NAMALWA (cell line): ENCODE measurements at places on chromosomes 1 and 21.

- no peak for DNase-seq
These were observed 8.5 kb downstream of the EDN2 start for GRCh38 chr1:41475859-41476567.

- peak; percentile 91 for DNase-seq
These were observed 8.7 kb upstream of the PIK3C2B start for GRCh38 chr1:204503122-204503912.

DNA sequence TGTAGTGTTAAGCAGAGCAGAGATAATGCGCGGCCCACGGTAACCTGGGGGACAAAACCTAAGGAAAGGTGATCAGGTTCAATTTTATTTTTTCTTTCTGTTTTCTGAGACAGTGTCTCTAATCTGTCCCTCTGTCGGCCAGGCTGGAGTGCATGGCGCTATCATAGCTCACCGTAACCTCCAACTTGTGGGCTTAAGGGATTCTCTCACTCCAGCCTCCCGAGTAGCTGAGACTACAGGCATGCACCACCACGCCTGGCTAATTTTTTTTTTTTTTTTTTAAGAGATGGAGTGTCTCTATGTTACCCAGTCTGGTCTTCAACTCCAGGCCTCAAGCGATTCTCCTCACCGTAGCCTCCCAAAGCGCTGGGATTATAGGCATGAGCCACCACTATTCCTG is 724 bp upstream of the ANKRD35 start:
- DNase-seq = no peak

DNA sequence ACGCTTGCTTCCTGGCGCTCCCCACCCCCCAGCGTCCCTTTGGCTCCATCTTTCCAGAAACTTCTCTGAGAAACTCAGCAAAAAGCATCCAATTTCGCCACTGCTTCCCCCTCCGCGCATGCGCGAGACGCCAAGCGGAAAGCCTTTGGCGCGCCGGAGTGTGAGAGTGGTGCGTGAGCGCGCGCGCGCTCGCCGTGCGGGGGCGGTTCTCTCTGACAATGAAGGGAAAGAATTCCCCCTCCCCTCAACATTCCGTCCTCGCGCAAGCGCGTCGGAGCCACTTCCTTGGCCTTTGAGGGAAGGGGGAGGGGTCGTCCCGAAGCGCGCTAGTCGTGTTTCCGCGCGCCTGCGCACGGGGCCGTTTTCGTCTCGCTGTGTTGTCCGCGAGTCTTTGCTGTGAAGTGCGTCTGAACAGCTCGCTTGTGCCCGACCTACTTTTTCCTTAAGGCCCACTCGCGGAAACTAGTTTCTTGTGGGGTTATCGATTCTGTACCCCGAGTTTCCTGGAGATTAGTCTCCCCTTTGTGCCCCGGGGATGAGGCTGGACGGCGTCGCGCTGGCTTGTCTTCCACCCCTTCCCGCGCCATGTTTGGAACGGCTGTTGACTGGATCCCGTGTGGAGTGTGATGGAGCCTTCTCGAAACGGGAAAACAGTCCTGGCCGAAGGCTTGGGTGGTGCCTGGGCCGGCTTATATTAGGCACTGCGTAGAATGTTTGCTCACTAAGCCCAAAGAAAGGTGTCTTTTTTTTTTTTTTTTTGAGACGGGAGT is 11.6 kb upstream of the SPEN start:
- peak; percentile 99 for DNase-seq

DNA sequence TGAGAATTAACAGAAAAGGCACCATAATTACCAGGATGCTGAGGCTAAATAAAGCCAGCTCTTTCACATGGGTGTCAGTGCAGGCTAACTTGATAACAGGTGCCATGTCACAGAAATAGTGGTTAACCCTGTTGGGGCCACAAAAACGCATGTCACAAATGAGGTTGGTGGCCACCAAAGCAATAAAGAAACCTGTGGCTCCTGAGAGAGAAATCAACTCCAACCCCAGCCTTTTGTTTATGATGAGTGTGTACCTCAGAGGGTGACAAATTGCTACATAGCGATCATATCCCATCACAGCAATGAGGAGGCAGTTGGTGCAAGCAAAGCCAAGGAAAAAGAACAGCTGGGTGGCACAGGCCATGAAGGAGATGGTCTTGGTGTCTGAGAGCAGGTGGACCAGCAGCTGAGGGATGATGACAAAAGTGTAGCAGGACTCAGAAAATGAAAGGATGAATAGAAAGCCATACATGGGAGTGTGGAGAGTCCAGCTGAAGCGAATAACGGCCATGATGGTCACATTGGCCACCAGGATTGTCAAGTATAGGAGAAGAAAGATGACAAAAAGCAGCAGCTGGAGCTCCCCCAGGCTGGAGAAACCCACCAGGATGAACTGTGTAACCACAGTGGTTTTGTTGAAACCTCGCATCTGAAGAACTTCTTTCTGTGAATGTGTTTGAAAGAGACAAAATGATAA is at the start of gene OR10T2:
TSS of gene OR10T2 (minus strand) at position 649 of the 697 bp plus-strand sequence. CDS start at position 649, 0 bp downstream.
- no peak for DNase-seq

- DNase-seq = no peak
These were observed 14.5 kb downstream of the RASSF5 start for GRCh38 chr1:206521694-206522402.

DNA sequence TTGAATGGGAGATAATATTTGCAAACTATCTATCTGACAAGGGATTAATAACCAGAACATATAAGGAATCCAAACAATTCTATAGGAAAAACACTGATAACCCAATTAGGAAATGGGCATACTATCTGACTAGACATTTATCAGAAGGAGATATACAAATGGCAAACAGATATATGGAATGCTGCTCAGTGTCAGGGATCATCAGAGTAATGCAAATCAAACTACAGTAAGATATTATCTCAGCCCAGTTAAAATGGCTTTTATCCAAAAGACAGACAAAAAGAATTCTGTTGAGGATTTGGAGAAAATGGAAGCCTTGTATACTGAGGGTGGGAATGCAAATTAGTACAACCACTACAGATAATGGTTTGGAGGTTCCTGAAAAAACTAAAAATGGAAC is 758.0 kb upstream of the B3GALT2 start:
- DNase-seq = no peak

DNA sequence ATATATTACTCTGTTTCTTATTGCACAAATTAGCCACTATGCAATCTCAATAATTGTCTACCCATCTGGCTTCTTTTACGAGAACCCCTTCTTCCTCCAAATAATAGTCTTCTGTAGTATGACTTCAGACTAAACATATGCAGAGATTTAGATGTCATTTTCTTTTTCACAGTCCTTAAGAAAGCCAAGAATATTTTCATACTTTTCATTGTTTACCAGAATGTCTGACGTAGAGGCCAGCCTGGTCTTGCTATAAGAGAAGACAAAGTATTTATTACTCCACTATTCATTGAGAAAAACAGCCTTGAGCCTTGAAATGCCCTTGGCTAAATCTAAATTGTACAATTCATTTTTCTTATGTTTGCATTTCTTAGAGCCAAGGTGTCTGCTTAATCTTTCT is 714.9 kb upstream of the CXADR start:
- no peak for DNase-seq

DNA sequence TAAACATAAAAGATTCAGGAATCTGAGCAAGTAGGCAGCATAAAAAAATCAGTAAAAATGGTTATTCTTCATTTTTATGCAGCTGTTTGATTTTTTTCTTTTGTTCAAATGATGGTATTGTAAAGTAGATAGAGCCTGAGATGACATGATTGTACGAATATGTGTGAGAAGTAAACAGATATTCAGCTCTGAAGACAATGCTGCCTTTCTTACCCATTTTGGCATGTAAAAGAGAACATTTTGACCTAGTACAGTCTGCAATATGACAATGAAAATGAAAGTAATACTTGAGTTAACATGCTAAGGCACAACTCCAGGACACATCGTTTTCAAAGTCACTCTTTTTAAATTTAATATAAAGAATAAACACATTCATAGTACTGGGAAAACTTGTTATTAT is 95.7 kb upstream of the NCAM2 start:
- DNase-seq = no peak

- no peak for DNase-seq
These were observed 303.3 kb upstream of the ESRRG start for GRCh38 chr1:217026531-217026930.

DNA sequence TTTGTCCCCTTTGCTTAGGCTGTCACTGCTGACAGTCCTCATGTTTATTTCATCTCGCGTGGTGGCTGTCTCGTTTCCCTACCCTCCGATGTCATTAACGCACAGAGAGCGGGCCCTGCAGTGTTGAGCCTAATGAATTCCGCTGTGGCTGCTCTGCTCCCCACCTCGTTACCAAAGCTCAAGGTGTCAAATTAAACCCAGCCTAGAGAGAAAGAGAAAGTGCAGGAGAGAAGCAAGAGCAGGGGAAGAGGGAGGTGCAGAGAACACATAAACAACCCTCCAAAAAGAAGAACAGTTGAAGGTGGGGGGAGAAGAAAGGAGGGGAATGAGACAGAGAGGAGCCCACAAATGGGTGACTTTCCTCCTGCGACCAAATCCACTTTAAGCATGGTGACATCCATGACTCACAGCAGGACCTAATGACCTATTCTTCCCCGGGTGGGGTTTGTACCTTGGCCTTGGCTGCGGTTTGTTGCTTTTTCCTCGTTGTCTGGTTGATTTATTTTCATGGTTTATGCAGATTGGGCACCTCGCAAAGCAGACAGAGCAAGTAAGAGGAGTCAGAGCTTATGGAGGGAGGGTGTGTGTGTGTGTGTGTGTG is 92.5 kb downstream of the PBX1 start:
- DNase-seq = no peak

GRCh38 chr1:20153000-20153418 is 13.9 kb downstream of the PLA2G2F start:
- DNase-seq = no peak

GRCh38 chr1:180505732-180506335 is 3.5 kb upstream of the ACBD6 start:
- no peak for DNase-seq

DNA sequence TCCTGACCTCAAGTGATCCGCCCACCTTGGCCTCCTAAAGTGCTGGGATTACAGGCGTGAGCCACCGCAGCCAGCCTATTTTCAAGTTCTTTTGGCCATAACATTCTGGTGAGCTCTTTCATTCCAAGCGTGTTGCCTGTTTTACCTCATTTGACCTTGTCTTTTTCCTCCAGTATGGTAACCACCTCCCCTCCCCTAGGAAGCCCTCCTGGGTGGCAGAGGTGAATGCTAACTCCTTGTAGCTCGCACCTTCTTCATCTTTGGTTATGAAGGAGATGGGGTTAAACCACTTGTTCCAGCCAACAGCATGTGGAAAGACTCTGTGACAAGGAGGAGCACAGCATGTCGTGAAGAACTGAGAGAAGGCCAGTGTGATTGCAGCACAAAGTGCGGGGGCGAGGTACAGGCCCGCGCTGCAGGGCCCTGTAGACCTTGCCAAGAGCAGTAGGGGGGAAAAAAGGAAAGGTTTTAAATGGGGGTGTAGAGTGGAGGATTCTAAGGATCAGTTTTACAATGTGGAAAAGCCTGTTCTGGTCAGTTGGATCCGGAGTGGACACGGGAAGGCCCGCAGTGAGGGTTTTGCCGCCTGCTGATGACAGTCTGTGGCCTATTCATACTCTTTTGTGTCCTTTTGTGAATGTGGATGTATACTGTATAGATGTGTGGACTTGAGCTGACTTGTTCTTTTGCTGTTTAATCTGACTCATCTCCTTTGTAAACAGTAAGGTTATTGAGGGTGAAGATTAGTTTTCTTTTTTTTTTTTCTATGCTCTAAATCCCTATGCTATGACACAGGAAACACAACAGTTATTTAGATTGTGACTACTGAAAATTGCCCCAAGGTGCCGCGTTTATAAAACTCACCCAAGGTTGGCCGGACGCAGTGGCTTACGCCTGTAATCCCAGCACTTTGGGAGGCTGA is 7.5 kb upstream of the ZNF436 start:
- no peak for DNase-seq

DNA sequence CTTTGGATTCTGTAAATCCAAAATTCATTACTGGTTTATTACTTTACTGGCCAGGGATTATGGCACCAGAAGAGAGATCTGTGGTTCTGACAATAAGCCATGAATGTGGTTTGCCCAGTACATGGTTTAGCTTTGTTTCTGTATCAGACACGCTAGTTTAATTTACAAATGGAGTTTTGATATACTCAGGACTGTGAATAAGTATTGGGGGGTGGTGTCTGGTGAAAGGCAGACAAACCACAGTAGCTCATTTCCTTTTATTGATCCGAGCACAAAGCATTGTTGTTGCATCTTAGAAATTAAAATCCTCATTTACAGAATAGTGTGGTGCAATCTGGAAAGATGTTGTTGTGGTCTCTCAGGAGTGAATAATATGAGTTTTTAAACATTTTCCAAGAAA is 96.0 kb downstream of the ST6GALNAC3 start:
- no peak for DNase-seq

GRCh38 chr1:15249081-15249480 is 2.1 kb downstream of the FHAD1 start:
- no peak for DNase-seq

DNA sequence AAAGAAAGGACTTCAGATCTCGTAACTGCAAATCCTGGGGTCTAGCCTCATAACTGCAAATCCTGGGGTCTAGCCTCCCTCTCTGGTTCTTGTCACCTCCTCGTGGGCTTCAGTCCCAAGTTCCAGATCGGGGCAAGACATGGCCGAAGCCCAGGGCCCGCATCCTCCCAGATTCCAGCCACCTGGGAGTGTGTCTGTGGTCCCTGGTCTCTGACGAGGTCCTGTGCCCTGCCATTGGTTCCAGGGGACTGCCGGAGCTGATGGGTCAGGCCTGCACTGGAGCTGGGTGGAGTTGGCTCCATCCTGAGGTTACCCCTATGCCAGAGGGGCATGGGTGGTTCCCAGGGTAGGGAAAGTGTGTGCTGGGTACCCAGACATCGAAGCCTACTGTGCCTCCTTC is 17.7 kb upstream of the C1orf174 start:
- no peak for DNase-seq

GRCh38 chr1:182142621-182143020 is 81.1 kb upstream of the ZNF648 start:
- DNase-seq = no peak

GRCh38 chr1:203549309-203549708 is 55.4 kb downstream of the OPTC start:
- DNase-seq = no peak

DNA sequence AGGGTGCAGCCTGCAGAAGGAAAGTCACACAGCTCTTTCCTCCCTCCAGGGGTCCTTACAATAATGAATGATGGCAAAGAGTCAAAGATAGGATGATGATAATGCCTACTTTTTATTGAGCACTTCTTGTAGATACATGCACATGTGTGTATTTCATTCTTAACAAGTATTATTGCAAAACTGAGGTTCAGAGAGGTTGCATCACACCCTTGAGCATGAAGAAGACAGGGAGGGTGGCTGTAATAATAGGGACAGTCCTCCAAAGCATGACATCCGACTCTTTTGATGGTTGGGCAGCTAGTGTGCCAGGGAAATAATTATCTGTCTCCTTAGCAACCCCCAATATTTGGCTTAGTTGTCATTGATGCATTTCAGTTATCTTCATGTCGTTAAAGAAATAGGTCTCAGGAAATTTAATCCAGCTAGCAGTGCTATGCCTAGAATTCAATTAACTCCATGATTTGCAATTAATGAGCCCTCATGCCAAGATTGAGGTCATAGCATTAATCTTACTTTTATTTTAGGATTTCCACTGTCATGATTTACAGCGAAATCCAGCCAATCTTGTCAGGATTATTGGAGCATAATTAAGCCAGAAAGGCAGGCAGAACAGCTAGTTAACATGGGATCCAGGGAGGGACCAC is 35.0 kb downstream of the DNAJC6 start:
- DNase-seq = no peak
